ENCODE measurements at places on chromosomes 7 and 10.
A peak's percentile ranks its signal among the peaks of the same experiment; 100 is the strongest.

DNA sequence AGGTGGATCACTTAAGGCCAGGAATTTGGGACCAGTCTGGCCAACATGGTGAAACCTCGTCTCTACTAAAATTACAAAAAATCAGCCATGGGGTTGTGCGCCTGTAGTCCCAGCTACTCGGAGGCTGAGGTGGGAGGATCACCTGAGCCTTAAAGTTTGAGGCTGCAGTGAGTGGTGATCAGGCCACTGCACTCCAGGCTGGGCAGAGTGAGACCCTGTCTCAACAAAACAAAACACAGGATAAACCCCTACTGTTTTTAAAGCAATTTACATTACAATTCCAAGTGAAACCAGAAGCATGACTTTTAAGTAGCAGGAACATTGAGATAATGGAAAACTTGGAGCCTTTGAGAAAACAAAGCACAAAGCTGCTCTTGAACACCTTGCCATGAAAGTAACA, 92.4 kb upstream of the BTBD16 start:
- DNase-seq = no peak

DNA sequence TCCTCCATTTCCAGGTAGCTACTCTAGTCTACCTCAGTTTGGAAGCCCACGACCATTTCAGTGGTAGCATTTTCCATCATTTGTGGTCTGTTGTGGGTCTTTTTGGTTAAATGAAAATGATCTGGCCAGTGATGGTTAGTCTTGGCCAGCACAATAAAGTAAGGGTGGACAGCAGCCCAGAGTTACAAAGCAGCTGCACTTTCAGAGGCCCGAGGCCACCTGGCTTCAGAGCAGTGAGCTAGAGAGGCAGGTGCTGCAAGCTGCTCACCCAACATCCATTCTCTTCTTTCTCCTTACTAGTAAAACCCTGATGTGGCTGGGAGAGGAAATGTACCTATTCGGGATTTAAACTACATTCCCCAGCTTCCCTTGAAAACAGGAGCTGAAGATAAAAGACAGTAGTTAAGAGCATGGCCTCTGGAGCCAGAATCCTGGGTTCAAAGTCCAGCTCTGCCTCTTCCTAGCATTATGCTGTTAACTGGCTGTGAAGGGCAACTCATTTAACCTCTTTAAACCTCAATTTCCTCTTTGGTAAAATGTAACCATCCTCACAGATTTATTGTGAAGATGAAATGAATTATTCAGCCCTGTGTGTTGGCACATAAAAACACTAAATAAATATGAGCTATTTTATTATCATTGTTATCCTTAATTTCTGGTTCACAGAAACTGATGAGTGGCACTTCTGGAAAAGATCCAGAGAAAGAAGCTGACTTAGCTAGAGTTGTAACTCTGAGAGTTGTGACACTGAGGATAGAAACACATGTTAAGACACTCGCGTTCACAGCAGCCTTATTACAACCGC, 517.4 kb downstream of the PARD3 start:
- peak; percentile 27 for DNase-seq

- DNase-seq = no peak
These were observed 30.4 kb downstream of the FOXK1 start for GRCh38 chr7:4712281-4713182.

GRCh38 chr7:7672545-7673239, 32.1 kb downstream of the UMAD1 start:
- DNase-seq = no peak

DNA sequence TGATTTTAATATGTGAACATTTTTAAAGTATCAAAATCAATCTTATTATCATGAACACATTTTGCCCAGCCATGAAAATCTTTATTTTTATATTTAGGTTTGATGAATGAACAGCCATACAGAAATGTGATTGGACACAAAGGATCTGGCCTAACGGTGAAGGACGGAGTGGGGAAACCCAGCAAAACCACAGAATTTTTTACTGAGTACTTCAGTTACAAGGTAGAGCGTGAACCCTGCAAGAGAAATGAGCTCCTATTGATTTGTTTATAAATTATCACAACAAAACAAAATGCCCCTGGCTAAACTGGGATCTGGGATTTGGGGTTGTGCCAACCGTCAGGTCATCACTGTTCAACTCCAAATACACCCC, 118.8 kb downstream of the JAZF1 start:
- DNase-seq = no peak

DNA sequence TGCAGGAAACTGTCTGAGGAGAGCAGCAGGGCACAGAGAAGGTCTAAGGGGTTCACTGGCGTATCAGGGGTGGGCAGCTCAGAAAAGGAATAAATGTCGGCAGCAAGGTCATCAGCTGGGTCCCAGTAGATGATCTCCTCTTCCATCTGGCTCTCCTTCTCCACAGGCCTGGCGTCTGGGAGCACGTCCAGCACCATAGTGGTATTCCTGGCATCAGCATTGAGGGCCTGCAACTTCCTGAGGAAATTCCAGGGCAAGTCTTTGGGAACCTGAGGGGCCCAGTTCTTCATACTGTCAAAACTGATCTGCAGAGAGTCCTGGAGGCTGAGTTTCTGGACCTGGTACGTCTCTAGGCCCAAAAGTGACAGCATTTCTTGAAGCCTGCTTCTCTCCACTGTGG, 9.6 kb upstream of the MRPS24 start:
- DNase-seq = peak; percentile 13

DNA sequence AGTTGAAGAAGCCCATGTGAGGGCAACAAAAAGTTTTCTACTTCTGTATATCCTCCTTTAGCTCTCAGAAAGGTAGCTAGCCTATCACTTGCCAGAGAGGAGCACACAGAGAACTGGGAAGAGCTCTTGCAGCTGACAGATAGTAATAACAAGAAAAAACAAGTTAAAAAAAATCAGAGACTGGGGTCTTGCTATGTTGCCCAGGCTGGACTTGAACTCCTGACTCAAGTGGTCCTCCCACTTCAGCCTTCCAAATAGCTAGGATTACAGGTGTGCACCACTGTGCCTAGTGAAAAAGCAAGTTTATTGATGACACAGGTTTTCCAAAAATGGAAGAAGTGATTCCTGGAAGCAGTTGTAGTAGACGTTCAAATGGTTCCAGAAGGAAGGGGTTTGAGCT, 93.6 kb downstream of the CLEC2L start:
- DNase-seq = no peak

GRCh38 chr10:44258019-44258418, 126.9 kb downstream of the CXCL12 start:
- no peak for DNase-seq

- no peak for DNase-seq
These were observed 3.3 kb downstream of the NPS start for GRCh38 chr10:127552446-127552845.

- no peak for DNase-seq
These were observed 83.8 kb upstream of the TMEM168 start for GRCh38 chr7:112873831-112874553.
